Neural crest cell (in vitro differentiated cells): ENCODE measurements at places on chromosomes 6 and 20.

- DNase-seq: no peak
These were observed 4.6 kb downstream of the MDC1 start for GRCh38 chr6:30712441-30712945.

- DNase-seq: no peak
These were observed 219.2 kb downstream of the CLVS2 start for GRCh38 chr6:123215211-123215610.

DNA sequence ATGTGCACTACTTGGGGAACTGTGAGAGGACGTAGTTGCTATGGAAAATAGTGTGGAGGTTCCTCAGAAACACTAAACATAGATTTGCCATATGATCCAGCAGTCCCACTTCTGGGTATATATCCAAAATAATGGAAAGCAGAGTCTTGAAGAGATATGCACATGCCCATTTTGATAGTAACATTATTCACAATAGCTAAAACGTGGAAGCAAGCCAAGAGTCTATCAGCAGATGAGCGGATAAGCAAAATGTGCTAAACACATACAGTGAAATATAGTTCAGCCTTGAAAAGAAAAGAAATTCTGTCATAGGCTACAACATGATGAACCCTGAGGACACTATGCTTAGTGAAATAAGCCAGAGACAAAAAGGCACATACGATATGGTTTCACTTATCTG is 11.1 kb downstream of the SYNDIG1 start:
- DNase-seq: no peak

GRCh38 chr6:142332393-142333098 is 30.7 kb downstream of the ADGRG6 start:
- DNase-seq: no peak

- no peak for DNase-seq
These were observed 80.0 kb upstream of the ARG1 start for GRCh38 chr6:131492932-131493573.

GRCh38 chr6:20620043-20620442 is 85.8 kb downstream of the CDKAL1 start:
- DNase-seq: no peak

DNA sequence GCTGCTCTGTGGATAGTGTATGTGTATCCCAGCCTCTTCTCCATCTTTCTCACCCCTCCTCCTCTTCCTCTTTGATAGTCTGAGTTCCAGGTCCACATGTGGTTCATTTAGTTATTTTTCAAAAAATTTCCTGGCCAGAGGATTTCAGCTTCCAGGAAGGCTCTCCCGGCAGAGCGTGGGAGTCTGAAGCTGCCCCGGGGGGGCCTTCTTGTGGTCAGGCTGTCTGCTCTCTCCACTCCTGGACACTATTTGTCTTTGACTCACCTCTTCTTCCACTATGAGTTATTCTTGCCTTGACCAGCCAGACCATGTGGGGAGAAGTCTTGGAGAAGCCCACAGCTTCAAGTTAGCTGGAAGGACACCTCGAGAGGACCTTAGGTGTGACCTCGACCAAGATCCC is 258.8 kb downstream of the CDC5L start:
- no peak for DNase-seq

DNA sequence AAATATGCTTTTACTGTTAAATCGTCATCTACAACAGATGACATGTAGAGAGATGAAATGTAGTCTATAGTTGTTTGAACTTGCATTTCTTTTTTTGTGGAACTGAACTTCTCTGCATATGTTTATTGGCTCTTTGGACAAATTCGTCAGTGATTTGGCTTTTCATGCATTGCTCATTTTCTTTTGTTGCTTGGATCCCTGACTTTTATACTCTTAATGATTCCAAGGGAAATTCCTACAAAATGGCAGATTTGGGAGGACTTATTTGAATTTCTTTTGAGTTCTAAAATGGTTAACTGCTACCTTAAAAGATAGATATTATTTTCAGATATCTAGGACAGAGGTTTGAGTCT is 65.4 kb downstream of the UTRN start:
- no peak for DNase-seq

DNA sequence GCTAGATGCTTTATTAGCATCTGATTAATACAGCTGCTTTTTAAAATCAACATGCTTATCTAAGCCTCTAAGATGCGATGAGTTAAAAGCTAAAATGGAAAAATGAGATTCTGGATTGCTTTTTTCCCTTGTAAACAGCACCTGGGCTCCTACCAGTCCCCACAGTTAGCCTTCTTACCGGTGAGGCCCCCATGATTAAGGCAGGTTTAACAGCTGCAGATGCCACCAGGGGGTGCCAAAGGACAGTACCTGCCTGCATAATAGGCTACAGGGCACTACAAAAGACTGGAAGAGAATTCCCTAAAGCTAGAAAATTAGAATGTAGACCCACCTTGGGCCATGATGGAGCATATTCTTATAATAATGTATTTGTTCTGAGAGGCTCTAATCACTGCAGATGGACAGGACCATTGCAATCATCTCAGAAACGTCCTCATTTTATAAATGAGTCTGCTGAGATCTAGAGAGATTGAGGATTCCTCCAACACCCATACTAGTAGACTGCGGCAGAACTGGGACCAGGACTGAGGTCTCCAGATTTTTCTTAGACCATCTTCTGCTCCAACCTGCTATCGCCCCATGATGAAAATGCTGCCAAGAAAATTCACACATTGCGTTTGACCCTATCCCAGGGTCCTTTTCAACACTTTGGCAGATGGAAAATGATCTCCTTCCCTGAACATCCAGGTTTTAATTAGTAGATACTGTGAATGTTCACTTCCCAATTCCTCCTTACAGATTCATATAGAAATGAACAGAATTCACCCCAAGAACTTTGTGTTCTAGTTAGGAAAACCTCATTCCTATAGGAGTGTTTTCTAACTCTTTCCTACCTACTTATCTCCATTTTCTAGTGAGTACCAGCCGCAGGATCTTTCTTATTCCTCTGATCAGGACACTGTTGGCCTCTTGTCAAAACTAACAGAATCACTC is 148.8 kb downstream of the RPS12 start:
- peak; percentile 65 for DNase-seq

DNA sequence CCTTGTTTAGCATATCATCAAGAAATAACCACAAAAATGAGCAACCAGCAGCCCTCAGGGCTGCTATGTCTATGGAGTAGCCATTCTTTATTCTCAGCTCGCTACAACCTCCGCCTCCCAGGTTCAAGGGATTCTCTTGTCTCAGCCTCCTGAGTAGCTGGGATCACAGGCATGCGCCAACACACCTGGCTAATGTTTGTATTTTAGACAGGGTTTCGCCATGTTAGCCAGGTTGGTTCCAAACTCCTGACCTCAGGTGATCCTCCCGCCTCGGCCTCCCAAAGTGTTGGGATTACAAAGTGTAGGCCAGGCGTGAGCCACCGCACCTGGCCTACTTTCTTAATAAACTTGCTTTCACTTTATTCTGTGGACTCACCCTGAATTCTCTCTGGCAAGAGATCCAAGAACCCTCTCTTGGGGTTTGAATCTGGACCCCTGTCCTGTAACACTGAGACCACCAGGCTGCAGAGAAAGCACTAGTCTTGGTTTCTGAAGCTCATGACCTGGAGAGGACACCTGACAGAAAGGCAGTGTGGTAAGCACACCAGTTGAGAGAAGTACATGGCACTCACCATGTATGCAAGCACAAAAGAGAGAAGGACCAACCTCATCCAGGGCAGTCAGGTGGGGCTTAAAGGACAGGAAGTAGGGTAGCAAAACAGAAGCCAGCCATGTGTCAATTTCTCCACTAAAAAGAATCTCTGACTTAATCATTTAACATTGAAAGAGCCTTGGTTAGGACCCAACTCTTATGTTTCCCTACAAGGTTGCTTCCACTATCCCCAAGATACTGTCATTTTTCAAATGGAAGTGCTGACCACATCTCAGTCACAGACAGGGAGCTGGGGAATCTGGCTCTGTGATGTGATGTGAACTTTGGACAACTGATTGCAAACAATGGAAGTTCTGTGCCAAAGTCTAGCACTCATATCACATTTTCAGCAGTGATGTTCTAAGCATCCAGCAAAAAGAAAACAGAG is 97.4 kb upstream of the DST start:
- no peak for DNase-seq

GRCh38 chr6:48747471-48747870 is 636.5 kb upstream of the PTCHD4 start:
- no peak for DNase-seq

GRCh38 chr6:75631859-75632635 is 30.4 kb downstream of the SENP6 start:
- no peak for DNase-seq

GRCh38 chr20:58647796-58648501 is 3.1 kb upstream of the STX16 start:
- no peak for DNase-seq

GRCh38 chr6:170294298-170294730 is 3.4 kb upstream of the DLL1 start:
- DNase-seq: no peak
